A172 (cell line): ENCODE measurements at places on chromosomes 5 and 9.

DNA sequence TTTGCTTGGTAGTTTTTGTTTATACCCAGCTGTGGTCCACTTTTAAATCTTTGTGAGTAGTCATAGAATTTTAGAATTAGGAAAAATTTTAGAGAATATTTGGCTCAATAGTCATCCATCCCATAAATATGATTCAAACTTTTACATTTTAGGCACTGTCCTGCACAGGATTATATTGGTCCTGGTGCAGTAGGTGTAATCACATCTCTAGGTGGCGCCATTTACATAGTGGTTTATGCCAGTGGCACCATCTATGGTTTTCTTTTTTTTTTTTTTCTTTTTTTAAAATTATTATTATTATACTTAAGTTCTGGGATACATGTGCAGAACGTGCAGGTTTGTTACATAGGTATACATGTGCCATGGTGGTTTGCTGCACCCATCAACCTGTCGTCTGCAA is 260.7 kb upstream of the KCNN2 start:
- peak; percentile 46 for DNase-seq

DNA sequence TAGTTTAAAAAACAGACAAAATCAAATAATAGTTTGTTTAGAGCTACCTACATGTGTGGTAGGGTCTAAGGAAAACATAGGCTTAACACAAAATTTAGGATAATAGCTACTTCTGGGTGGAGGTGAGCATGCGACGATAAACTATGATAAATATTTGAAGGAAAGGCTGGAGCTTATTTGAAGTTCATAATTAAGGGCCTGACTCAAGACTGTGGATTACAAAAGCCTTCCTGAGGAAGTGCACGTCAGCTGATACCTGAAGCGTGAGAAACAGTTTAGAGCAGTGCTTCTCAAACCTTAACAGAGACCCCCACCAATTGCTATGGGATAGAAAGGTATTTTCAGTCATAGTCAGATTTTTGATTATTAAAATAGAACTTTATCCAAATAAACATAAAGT is 20.4 kb upstream of the UBLCP1 start:
- peak; percentile 28 for DNase-seq

- DNase-seq: no peak
Measured at GRCh38 chr9:85392260-85392659, 349.5 kb downstream of the AGTPBP1 start.

GRCh38 chr9:121576281-121577075 is 75.0 kb upstream of the DAB2IP start:
- no peak for DNase-seq

DNA sequence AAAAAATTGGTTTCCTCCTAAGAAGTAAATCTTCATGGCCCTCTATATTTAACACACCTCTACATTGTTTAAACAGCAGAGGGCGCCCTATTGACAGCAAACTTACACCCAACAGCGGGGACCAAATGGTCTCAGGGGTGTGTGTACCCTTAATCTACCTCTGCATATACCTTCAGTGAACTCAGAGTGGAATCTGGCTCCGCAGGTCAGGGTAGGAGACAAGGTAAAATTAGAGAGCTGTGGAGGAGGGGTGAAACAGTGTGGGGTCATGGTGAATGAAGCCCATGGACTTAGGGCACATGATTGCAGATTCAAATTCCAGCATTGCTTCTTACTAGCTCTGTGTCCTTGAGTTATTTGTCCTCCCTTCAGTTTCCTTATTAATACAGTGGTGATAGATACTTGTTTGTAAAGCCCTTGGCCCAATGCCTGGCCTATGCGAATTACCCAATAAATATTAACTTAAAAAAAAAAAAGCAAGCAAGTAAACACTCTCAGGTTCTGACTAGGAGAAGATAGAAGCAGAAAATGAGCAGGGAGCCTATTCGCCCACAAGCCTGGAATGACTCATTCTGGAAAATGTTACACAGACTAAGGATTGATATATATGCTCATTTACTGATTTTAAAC is 122.9 kb downstream of the CAVIN4 start:
- no peak for DNase-seq

- no peak for DNase-seq
Measured at GRCh38 chr9:8677741-8678140, 878.2 kb upstream of the DMAC1 start.
